ENCODE measurements at places on chromosomes 3 and 15.

DNA sequence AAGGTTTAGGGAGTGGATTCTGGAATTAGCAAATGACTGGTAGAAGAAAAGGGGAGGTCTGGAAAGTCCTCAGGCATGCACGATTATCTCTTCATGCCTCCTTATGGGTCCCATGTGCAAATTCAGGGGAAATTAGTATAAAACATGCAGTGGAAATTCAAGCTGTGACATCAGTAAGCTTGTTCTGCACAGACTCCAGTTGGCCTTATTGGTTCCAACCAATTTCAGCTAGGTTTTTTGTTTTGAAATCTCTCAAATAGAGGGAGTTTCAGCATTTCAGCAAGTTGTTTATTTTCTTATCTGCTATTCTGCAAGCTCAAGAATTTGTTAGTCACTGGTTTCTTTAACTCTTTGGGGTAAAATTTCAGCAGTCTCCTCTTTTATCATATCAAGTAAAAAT lies 774 bp upstream of the TMCO5A start:
- no peak for DNase-seq

DNA sequence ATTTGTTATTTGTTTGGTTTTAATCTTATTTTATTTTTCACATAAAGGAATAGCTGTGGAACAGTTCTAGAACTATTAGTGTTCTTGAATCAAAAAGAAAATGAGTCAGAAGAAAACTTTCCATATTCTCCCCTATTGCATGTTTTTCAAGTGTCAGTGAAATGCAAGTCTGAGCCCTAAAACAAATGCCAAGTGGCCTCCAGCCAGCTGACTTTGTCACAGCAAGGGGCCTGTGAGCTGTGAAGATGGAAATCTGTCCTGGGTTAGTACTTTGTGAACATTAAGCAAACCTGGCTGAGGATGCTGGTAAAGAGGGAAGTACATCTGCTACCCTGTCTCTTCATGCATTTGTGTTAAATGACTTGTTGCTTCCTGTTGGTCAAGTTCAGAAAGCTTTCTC lies 14.2 kb downstream of the LRRC49 start:
- no peak for DNase-seq

- DNase-seq: no peak
Measured at GRCh38 chr15:91704343-91704742, 149.2 kb upstream of the SLCO3A1 start.

GRCh38 chr3:158789592-158789991 lies 12.3 kb upstream of the MFSD1 start:
- no peak for DNase-seq

GRCh38 chr3:16428612-16429011 lies 84.9 kb downstream of the RFTN1 start:
- DNase-seq: no peak

DNA sequence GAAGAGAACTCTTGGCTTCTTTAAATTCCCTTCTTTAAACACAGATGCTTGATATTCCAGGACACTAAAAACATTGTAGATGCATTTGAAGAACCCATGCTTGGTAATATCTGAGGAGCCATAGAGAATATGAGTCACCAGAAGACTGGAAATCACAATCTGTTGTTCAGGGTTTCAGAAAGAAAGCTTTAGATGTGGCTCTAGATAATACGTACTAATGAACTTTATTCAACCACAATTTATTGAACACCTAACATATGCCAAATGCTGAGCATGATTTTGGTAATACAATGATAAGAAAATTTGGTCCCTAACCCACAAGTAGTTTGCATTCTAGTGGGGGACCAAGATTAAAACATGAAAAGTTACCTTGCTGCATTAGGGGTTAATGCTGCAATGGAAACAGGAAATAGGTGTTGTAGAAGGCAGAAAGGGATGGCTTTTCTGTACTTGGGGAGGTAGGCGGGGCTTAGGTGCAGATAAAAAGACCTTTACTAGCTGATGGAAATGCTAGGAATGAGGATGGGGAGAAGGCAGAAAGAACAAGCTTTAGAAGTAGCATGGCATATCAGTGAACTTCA lies 11.6 kb upstream of the PLD1 start:
- DNase-seq: no peak

DNA sequence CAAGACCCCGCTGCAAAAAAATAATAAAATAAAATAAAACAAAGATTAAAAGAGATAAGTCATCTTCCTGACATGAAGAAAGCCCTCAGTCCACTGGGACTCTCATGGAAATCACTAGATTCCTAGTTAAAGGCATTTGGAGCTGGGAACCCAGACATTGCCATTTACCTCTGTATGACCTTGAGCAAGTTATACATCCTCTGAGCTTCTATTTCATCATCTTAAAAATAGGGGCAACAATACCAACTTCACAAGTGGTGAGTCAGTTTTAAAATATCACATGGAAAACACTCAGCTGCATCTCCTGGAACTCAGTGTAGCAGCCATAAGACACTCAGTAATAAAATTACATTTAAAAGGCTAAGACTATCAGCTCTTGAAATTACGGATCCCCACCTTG lies 334.8 kb downstream of the ERC2 start:
- DNase-seq: no peak

GRCh38 chr3:143158014-143158988 lies 38.7 kb downstream of the CHST2 start:
- DNase-seq: no peak

DNA sequence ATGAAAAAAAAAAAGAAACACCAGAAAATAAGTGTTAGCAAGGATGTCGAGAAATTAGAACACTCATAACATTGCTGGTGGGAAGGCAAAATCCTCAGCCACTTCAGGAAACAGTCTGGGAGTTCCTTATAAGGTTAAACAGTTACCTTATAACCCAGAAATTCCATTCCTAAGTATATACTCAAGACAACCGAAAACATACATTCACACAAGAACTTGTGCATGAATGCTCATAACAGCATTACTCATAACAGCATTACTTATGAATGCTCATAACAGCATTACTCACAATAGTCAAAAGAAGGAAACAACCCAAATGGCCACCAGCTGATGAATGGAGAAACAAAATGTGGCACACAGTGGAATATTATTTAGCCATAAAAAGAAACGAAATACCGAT lies 34.8 kb upstream of the DCP1A start:
- DNase-seq: no peak

DNA sequence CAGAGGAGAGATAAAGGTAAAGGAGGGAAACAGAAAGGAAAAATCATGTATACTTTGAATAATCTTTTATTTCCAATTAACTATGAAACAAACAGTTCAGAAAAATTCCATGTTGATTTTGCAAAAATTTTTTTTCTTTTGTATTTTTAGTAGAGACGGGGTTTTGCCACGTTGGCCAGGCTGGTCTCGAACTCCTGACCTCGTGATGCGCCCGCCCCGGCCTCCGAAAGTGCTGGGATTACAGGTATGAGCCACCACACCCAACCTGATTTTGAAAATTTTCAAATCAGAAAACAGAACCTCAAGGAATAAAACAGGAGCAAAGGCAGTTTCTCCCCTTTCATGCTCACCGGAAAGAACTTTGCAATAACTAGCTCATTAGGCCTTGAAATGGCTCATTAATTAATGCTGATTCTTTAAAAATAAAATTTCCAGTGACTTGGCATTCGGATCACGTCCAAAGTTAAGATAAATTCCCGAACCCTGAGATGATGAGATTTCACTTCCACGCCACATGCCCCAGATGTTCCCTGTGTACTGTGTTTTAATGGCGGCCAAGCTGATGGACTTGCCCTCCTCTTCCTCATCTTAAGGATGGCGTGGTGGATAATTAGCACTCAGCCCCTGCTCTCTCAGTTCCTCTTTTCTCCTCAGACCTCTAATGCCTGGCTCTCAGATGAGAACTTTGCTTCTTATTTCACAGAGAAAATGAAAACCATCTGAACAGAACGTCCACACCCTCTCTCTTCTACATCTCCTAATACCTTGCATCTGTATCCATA lies 10.8 kb downstream of the BCL2L10 start:
- DNase-seq: no peak

GRCh38 chr3:193890016-193890897 lies 245.7 kb upstream of the HES1 start:
- no peak for DNase-seq

GRCh38 chr3:52176180-52176752 lies 21.7 kb upstream of the ALAS1 start:
- DNase-seq: no peak

- DNase-seq: no peak
Measured at GRCh38 chr3:140630366-140630765, 47.5 kb upstream of the TRIM42 start.

DNA sequence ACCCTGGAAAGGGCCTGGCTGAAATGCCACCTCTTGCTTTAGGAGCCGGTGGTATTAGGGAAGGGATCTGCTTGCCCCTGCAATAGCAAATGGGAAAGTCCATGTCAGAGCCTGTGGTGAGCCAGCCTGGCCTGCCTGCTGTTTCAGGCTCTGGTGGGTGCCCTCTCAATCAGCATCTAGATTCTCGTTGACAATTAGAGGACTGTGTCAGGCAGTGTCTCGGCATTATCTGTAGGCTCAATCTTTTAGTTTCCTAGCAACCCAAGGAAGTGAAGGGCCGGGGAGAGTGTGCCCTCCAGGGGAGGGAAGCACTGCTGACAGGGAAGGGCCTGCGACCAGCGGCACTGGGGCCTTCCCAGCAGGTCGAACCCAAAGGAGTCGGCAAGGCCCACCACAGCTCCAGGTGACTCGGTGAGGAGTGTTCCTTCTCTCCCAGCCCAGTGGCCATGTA lies 42.1 kb downstream of the TLE3 start:
- DNase-seq: no peak

GRCh38 chr3:39349080-39349479 lies 19.6 kb downstream of the CCR8 start:
- DNase-seq: no peak
